ENCODE measurements at places on chromosomes 3 and 15.

GRCh38 chr3:157532529-157533297 is 29.5 kb upstream of the VEPH1 start:
- DNase-seq: no peak

- no peak for DNase-seq
Measured at GRCh38 chr15:49610157-49610918, 10.3 kb downstream of the FAM227B start.

DNA sequence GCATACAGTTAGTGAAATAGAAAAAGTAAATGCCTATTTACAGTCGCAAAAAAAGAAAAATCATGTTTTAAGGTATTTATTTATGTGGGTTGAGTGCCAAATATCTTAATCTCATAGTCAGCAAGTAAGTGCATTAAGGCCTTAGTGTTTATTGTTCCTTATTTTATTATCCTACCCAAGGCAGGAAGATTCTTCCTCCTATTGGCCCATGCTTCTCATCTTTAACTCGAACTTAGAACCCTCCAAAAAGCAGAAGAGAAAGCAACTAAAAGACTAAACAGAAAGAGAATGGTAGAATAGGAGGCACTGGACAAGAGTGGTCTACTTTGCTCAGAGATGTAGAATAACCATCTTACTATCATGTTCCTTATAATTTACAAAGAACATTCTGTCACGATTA is 7.5 kb downstream of the RFX7 start:
- DNase-seq: no peak

GRCh38 chr3:193564012-193564411 is 9.3 kb upstream of the ATP13A4 start:
- DNase-seq: no peak

DNA sequence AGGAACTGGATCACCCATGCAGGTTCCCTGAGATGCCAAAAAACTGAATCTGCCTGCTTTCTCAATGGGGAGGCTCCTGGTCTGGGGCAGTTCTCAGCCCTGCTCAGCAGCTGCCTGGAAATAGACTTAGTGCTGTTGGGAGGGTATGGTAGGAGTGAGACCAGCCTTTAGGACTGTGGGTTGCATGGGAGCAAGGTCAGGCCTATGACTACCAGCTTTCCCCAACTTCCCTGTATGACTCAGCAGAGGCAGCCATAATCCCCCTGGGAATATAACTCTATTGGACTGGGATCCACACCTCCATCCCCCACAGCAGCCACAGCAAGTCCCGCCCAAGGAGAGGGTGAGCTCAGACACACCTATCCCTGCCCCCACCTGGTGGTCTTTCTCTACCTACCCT is 87.0 kb downstream of the CFAP44 start:
- no peak for DNase-seq

DNA sequence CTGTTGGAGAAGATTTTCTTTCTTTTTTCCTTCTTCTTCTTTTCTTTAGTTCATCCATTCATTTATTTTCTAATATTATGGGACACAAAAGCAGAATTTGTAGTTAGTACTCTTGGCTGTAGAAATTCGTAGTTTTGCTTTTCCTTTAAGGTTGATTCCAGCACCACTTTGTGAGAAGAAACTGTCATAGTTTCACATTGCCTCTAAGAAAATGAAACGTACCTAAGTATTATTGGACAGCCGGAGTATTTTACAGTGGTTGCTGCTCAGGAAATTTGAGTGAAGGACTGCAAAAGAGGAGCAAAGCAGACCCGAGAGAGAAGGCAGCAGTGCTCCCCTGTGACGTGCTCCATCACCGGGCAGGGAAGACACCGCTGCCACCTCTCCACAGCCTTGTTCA is 48.1 kb downstream of the PLCL2 start:
- no peak for DNase-seq

- DNase-seq: no peak
Measured at GRCh38 chr3:133447750-133448477, 48.1 kb downstream of the BFSP2 start.

GRCh38 chr3:152287898-152288576 is 19.3 kb downstream of the MBNL1 start:
- no peak for DNase-seq

GRCh38 chr3:123778525-123778924 is 105.6 kb downstream of the MYLK start:
- DNase-seq: no peak

DNA sequence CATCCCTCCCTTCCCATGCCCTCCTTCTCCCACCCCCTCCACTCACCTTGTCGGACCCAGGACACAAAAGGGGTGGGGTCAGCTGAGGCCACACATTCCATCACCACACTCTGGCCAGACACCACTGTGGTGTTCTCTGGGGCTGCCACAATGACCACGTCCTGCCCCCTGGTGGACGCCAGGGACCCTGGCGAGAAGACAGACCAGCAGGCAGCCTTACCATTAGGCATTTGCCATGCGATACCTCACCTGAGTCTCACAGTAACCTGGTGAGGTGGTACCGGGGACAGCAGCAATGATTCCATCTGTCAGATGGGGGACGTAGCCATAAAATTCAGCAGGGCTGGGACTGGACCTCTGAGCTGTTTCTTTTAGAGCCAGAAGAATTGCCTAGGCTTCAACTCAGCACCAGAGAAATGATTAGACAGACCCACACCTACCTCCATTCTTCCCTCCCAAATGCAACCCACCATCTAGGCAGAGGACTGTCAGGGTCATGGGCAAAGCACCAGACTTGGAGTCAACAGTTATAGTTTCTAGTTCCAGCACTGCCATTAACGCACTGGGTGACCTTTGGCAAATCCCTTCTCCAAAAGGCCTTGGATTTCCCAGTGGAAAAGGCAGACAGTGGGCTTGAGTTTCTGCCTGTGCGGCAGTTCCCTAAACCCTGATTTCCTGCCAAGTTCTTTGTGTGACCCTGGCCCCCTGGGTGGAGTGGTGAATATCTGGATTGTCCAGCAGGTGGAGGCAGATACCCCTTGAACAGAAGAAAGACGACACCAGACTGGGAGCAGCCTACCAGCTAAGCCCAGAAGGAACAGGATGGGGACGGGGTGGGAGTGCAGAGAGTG is 21.8 kb downstream of the IGDCC4 start:
- DNase-seq: no peak

GRCh38 chr15:92392462-92392861 is 1.2 kb upstream of the ST8SIA2 start:
- DNase-seq: no peak

DNA sequence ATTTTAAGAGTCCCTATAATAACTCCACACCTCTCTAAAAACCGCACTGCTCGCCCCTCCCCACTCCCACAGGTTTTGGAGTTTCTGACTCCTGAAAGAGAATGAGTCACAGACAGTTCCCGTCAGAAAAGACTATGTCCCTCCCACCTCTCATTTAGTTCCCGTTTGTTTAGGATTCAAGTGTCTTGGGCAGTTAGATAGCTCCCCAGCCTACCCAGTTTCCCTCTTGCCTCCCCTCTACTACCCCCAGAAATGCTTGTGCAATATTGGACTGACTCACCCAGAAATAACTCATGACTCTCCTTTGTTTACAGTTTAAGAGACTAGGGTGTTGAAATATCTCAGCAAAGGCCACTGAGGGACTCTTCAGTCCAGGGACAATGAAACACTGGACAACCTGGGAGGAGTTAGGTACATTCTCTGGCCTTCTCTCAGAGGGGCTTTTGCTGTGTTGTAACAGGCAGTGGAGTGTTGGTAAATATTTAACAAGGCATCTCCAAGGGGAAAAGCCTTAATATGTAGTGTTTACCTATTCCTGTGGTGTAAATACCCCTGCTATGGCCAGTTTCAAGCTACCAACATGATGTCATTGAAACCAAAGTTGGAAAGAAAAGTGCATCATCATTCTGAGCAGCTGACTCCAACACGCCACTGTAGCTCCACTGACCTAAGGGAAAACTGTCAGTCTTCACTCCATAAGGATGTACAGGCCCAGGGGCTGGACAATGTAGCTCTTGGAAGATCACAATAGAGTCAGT is 96.1 kb upstream of the CHD2 start:
- peak; percentile 92 for DNase-seq

- DNase-seq: no peak
Measured at GRCh38 chr3:107599772-107600145, 77.0 kb downstream of the BBX start.

GRCh38 chr3:4736284-4736861 is 242.9 kb upstream of the BHLHE40 start:
- DNase-seq: no peak

Measured in tibial artery (tissue), 4 donors.